Activated CD8-positive, alpha-beta memory T cell treated with anti-CD3 and anti-CD28 coated beads for 1 hour (primary cell): ENCODE measurements at places on chromosomes 13 and 19.
A peak's percentile ranks its signal among the peaks of the same experiment; 100 is the strongest.

GRCh38 chr19:5232798-5233505, 107.7 kb downstream of the PTPRS start:
- DNase-seq, result no peak

DNA sequence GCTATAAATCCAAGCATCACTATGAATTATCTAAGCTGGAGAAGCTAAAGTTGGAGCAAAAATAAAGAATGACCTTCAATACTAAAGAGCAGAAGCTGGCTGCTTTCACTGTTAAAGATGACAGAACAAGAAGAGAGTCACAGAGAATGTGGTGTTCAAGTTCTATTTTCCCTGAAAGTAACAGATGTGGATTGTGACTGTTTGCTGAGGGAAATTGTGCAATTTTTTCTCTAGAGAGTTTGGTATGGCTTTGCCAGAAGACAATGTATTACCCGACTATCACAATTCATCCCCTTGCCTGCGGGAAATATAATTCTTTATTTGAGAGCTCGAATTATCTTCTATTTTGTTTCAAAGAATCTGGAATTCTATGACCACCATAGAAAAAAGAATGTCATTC, 83.1 kb downstream of the TNFSF13B start:
- DNase-seq, result no peak

- DNase-seq, result no peak
These were observed 133.2 kb downstream of the VWA8 start for GRCh38 chr13:41827507-41828213.

- DNase-seq, result no peak
These were observed 551 bp downstream of the FZR1 start for GRCh38 chr19:3506384-3507340.

- DNase-seq, result no peak
These were observed 184.9 kb downstream of the PTPRS start for GRCh38 chr19:5155586-5156210.

DNA sequence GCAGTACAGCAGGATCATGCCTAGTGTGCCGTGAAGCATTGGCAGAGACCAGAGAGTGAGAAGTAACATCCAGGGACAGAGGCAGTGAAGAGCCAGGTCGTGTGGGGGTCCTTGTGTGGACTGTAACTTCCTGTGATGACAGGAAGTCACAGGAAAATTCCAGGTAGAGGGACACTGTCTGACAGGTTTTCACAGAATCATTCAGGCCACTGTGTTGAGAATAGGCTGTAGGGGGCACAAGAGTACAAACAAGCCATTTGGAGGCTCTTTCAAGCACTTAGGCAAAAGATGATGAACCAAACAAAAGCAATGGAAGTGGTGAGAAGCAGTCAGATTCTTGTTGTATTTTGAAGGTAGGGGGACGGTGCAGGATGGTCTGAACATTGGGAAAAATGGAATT, 46.4 kb downstream of the N4BP2L1 start:
- DNase-seq, result no peak

GRCh38 chr19:56105090-56105701, 15.9 kb downstream of the ZNF787 start:
- DNase-seq, result peak; percentile 37

DNA sequence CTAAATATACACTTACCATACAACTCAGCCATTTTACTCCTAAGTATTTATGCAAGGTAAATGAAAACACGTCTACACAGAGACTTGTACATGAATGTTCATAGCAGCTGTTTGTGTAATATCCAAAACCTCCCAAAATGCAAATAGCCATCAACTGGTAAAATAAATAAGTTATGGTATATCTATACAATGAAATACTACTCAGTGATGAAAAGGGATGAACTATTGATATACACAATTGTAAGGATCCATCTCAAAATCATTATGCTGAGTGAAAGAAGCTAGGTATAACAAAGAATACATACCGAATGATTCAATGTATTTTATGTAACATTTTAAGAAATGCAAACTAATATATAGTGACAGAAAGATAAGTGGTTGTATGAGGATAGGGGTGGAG, 149.8 kb upstream of the TNFSF11 start:
- DNase-seq, result no peak

GRCh38 chr13:44921931-44922758, 67.1 kb downstream of the NUFIP1 start:
- DNase-seq, result no peak
